ENCODE measurements at places on chromosomes 5 and 9.

DNA sequence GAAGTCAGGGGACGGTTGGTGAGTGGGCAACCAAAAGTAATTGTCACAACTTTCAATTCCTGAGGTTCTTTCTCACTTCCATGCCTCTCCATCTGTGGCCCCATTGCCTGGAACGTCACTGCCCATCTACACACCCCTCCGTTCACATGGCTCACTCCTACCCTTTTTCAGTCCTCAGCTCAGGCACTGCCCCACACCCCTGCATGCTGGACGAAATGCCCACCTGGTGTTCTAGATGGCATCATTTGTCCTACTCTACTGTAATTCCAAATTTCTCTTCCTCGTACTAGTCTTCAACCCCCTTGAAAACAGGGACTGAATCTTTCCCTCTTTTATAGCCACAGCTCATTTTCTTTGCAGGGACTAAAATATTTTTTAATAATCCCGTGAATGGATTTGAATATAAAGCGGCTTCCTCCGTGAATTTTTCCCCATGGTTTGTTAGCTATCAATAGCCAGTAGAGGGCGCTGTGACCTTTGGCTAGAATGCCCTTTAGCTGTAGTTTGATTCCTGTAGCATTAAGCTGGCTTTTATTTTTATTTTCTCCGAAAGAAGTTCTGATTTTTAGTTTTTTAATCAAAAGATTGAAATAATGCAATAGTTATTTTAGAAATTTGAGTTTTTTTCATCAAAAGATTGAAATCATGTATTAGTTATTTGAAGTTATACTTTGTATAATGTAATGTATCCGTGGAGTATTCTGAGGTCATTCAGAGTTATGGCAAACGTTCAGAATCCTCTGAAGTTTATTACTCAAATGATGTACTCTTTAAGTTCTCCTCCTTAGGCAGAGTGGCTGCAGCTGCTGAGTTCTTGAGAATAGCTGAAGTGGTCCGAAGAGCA, 232.1 kb downstream of the SH3GL2 start:
- DNase-seq: no peak

DNA sequence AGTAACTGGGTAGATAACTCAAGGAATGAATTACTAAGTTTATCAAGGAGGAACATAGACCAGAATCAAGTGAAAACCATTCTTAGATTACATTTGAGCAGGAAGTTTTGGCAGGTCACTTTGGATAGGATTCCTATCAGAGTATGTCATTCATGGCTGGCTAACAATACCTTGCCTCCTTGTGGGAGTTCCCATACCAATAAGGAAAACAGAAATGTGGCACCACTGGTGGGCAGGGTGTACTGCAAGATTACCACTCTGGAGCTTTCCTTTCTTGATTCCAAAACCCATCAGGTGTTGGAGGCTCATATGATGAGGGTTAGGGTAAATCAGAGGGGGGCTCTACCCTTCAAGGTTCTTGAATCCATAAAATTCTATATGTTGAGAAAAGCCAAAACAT, 18.6 kb upstream of the SPATA31D1 start:
- DNase-seq: no peak

DNA sequence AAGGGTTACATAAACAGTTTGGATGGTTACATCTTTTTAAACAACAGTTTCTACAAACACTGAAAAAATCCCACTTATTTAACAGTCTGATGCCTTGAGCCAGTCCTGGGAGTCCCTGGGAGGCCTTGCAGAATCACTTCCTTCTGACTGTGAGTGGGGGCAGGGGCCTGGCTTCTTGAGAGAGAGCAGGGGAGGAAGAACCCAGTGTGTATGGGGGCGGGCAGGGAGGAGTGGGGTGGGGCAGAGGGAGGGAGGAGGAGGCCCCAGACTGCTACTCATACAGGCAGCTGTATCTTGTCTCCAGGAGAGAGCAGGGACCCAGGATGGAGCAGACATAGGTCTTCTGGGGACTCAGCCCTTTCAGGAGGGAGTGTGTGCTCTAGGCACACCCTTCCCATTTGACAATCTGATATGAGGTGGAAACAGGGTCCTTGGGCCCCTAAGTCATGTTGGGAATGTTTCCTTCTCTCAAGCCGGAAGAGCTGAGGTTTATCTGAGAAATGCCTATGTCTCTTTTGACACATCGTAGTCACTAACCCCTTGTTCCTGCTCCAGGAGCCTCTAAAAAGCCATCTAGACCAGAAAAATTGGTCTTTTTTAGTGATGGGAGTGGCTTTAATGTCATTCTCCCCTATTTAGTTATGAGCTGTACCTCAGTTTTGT, 52.8 kb downstream of the IRF1 start:
- peak; percentile 57 for DNase-seq

DNA sequence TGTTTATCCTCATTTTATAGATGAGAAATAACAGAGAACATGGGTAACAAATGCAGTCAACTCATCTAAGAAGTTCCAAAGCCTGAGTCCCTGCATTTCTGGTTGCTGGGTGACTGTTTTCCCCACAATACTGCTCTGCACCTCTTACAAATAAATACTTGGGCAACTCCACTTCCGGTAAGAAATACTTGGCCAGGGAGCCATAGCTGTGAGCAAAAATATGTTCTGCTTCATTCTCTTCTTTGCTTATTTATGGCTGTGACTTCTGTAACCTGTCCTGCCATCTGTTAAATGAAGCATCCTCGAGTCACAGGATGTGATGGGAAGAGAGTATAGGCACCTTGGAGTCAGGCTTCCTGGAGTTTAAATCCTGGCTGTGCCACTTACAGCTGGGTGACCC, 49.9 kb downstream of the GDNF start:
- no peak for DNase-seq

GRCh38 chr9:124308606-124309491, 51.1 kb downstream of the NEK6 start:
- no peak for DNase-seq

DNA sequence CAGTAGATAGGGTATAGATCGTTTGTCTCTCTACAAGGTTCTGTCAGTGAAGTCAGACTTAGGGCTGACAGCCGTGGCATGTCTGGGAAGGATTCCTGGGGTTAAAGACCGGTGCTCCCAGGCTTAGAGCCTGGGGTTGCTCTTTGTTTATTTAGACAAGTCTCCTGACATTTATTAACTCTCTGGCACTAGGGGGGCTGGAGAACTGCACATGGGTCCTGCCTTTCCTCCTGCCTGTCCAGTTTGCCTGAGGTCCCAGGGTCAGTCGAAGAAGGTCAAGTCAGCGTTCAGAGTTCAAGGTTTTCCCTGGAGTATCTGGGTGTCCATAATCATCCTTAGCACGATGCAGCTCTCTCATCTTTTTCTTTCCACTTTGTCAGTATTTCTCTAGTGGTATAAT, 5.6 kb downstream of the EGFLAM start:
- DNase-seq: no peak

DNA sequence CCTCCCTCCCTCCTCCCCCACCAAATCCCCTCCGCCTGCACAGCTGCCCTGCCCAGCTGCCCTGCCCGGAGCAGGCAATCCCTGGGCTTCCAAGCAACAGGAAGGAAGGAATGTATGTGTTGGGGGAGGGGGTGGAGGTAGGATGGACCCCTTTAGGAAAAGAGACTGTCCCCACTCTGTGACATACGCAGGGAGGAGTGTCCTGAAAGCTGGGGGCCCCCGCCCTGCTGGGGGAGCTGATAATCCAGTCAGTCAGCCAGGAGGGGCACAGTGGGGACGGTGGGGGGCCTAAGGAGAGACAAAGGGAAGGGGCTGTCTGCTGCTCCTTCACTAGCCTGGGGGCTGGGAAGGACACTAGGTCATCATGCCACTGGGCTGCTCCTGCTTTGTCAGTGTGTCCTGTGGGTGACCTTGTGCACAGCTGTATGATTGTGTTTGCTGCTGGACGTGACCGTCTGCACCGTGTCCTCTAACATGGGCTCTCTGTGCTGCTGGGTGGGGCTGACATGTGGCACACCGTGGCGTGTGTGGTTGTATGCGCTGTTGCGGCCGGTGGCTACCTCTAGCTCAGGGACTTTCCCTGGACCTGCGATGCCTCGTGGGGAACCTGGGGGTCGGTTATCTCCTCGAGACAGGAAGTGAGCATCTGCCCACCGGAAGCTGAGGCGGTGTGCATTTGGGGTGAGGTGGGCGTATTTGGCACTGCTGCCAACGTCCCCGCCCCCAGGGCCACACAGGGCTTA, 3.0 kb downstream of the N4BP3 start:
- DNase-seq: peak; percentile 64

- no peak for DNase-seq
Measured at GRCh38 chr5:57346328-57346727, 136.3 kb downstream of the ACTBL2 start.

DNA sequence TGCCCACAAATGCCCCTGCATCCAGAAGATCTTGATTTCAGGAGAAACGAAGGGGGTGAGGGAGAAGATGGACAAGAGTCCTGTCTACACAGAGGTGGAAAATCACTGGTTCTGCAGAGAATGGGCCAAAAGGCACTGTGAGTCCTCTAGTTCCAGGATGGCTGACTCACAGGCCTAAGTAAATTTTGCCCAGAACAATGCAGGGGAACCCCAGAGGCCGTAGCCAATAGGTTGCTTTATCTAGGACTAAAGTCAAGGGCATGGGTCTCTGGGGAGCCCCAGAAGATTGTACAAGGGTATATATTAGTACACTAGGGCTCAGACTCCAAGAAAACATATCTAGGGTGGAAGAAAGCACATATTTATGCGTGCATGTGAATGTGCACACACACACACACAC, 98.0 kb downstream of the SLIT3 start:
- DNase-seq: no peak

DNA sequence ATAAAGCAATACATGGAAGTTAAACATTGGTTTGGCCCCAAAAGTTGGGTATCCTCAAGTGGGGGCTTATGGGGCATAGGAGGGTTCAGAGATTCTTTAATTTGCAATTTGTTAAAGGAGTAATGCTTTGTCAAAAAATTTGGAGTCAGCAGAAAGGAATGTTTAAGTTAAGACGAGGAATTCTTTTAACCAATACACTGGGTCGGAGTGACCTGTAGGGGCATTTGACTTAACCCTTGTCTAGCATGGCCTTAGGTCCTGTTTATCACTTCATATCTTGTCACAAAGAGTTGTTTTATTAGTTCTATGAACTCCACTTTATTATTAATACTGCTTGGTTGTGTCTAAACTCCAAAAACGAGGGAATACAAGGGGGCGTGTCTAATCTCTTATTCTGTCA, 656.1 kb upstream of the RORB start:
- DNase-seq: no peak

- no peak for DNase-seq
Measured at GRCh38 chr9:100355561-100355960, 2.8 kb upstream of the TEX10 start.

DNA sequence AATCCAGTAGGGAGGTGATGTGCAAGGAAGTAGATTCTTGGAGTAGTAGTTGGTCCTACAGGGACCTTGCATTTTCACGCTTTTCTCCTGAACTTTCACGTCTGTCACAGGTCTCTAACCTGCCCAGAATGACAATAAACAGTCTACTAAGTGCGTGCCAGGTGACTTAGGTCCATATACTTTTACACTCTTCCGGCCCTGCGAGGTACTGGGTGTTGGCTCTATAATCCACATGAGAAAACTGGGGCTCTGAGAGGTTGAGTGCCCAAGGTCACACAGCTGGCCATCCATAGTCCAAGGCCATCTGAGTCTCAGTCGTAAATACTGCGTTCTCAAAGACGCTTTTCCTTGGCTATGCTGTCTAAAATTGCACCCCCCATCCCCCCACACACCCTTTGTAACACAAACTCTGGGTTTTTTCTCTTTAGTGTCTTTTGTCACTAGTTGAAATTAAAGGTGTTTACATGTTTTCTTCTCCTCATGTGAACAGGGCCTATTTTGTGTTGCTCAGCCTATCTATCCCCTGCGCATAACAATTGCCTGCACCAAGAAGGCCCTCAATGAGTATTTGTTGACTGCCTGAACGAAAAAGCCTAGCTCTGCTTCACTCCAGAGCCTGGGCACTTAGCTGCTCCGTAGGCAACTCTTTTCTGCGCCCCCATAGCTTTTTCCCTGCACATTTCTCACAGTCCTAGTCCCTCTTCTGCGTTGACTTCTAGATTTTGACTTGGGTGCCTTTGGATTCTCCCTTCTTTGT, 943 bp downstream of the SFXN1 start:
- DNase-seq: no peak

DNA sequence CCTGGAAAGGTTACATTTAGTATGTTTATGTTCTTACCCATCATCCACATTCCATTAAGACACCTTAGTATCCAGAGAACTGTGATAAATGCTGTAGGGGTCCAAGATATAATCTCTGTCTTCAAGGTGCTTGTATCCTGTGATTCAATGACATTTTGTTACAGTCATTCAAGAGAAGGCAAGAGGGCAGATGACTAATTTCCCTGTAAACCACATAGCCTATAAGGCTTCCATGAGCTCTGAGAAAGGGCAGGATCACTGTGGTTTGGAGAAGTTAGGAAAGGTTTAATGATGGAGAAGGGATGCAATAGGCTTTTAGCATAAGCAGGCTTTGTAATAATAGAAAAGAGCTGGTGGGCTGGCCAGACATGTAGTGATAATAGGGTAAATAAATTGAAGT, 40.0 kb downstream of the PAPPA start:
- no peak for DNase-seq

DNA sequence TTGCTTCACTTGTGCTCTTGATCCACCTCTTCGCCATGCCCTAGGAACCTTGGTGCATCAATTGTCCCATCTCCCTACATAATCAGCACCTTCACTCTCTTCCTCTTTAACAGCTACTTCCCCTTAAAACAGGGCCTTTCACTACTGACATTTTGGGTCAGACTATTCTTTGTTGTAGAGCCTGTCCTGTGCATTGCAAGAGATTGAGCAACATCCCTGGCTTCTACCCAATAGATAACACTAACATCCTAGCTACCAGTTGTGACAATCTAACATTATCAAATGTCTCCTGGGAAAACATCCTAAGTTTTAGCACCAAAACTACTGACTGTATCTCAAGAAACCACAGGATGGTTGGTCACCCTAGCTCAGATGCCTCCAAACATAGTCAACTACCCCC, 854.3 kb upstream of the DMAC1 start:
- no peak for DNase-seq

GRCh38 chr9:107016383-107016782, 153.4 kb downstream of the ZNF462 start:
- DNase-seq: no peak

DNA sequence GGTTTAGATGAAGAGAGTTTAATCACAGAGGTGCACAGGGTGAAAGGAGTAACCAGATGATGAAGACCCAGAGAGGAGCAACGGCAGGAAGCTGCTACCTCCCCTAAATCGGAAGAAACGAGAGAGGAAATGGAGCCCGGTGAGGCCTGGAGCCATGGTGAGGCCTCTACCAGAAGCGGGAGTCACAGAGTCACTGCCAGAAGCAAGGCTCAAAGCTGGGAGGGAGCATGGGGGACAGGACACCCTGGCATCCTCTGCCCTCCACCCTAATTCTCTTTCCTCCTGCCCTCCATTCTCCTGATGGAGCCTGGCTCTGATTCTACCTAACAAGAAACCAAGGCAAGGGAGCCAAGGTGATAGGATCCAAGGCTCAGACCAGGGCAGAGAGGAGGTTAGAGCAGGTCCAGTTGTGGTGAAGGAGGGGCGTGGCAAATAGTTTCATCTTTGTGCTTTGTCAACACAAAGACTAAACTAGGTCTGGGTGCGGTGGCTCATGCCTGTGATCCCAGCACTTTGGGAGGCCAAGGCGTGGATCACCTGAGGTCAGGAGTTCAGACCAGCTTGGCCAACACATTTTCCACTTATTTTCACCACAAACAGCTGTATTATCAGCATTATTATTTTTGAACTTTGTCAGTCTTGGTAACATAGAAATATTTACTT, 134.4 kb upstream of the RAI14 start:
- no peak for DNase-seq

All from activated T-cell treated with anti-CD3 and anti-CD28 coated beads for 4 hours (primary cell).